ENCODE measurements at places on chromosomes 2 and 18.

DNA sequence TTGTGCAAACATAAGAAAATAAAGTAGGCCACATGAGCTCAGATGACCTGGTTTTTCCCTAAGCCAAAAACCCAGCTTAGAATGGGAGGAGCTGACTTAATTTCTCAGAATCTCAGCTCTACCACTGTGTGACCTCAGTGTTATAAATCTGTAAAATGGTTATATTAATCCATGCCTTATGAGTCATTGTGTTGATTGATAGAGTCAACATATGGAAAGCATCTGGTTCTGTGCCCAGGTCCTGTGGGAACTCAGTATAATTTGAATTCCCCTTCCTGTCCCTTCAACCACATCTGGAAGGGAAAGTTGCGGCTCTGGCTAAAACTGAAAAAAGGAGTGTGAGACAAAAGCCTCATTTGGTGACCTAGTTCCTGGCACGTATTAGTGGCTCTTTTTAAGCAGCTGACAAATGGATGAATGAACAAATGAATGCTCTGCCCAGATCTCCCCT is 25.7 kb downstream of the TMEM177 start:
- DNase-seq: no peak

DNA sequence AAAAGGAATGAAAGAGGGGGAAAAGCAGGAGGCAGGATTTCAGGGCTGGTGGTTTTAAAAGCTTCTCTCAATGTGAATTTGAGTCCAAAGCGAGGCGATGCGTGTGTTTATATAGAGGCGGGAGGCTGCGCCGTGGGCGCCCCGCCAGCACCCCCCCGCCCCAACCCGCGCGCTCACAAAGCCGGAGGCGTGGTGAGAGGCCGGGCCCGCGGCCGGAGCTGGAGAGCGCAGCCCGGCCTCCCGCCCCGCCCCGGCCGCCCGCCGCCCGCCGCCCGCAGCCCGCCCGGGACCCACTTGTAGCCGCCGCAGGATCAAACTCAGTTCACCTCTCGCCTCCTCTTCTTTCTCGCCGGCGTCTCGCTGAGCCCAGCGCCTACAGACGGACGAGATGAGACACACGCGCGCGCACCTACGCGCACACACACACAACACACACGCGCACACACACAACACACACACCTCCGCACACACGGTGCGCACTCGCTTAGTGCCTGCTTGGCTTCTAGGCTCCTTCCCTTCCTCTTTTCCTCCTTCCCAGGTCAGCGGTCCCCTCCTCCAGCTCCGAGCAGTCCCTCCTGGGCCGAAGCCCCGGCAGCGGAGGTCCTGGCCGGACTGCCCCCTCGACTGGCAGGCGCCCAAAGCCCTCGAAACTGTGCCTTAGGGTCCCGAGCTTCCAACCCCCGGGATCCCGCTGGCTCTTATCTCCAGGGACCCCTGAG is 1.3 kb upstream of the CYP26B1 start:
- DNase-seq: no peak

DNA sequence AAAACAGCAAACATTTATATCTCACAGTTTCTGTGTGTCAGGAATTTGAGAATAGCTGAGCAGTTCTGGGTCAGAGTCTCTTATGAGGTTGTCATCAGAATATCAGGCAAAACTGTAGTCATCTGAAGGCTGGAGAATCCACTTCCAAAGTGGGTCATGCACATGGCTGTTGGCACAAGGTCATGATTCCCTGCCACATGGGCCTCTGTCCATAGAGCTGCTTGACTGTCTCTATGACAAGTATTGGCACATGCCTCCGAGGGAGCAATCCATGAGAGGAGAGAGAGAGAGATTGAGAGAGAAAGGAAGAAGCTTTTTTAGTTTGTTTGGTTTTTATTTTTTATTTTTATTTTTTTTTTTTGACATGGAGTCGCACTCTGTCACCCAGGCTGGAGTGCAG is 101.8 kb upstream of the DDX18 start:
- DNase-seq: no peak

- no peak for DNase-seq
These were observed 173.0 kb upstream of the GATA6 start for GRCh38 chr18:21996351-21996826.

- no peak for DNase-seq
These were observed 41.1 kb downstream of the C1QL2 start for GRCh38 chr2:119117408-119117807.

Measured in stimulated activated CD8-positive, alpha-beta memory T cell treated with anti-CD3 and anti-CD28 coated beads, Interleukin-4, amount 100 ng/mL, for 1 hour (primary cell).